ENCODE measurements at places on chromosomes 13 and 19.

DNA sequence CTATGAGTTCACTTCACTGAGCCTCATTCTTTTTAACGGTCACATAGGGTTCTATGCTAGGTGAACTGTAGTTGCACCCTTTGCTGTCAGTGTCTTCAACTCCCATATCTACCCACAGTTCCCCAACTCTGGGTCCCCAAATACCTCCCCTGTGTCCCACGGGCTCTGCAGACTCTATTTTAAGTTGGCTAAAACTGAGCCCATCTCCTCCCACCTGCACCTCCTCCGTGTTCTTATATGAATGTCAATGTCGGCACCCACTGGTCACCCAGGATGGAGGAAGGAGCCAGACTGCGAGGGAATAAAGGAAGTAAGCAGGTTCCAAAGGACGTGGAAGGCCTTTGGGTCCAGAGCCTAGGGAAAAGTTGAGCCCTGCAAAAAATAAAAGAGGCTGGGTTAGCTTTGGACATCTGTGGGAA, 802 bp upstream of the PIN1 start:
- DNase-seq: no peak

DNA sequence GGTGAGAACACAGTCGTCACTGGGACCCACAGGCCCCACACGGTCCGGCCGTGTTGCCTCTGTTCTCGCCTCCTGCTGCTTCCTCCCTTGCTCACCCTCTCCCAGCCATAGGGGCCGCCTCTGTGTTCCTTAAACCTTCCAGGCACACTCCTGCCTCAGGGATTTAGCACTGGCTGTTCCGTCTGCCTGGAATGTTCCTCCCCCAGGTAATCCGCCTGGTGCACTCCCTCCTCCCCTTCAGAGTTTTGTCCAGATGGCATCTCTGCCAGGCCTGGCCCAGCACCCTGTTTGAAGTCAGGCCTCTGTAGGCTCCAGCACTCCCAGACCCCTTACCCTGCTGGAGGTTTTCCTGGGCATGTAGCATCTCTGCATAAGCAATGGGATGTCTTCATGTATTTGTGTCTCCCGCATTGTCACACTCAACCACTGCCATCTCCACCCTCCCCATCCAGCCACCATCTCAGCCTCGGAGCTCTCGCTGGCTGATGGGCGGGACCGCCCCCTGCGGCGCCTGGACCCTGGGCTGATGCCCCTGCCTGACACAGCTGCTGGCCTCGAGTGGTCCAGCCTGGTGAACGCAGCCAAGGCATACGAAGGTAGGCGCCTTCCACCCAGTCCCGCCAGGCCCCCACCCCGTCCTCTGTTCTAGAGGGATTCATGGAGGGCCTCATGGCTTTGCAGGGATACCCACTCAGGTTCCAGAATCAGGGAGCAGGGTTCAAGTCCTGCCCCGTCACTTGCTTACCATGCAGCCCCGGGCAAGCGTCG, 25.9 kb downstream of the DPF1 start:
- no peak for DNase-seq

GRCh38 chr13:41654796-41655195, 197.4 kb downstream of the RGCC start:
- DNase-seq: no peak

DNA sequence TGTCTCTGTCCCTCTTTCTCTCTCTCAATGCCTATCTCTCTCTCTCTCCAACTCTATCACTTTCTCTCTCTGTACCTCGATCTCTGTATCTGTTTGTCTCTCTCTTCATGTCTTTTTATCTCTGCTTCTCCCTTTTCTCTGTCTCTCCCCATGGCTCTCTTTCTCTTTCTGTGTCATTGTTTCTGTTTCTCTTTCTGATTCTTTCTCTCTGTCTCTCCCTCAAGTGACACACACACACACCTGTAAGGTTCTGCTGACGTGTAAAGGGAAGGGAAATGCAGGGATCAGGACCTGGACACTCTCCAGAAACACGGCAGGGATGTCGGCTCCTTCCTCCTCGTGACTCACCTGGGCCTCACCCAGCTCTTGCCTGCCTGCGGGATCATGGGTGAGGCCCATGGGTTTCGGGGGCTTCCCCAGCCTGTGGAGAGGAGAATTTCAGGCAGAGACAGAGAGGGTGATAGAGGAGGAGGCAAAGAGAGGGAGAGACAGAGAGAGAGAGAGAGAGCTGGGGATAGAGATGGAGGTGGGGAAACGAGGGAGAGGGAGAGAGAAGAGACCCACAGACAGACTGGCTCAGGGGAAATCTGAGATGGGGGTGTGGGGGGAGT, 5.4 kb upstream of the PLAUR start:
- no peak for DNase-seq

- no peak for DNase-seq
Measured at GRCh38 chr13:91154558-91155353, 192.7 kb upstream of the MIR17HG start.

- DNase-seq: no peak
Measured at GRCh38 chr13:78364711-78365110, 238.6 kb downstream of the POU4F1 start.

DNA sequence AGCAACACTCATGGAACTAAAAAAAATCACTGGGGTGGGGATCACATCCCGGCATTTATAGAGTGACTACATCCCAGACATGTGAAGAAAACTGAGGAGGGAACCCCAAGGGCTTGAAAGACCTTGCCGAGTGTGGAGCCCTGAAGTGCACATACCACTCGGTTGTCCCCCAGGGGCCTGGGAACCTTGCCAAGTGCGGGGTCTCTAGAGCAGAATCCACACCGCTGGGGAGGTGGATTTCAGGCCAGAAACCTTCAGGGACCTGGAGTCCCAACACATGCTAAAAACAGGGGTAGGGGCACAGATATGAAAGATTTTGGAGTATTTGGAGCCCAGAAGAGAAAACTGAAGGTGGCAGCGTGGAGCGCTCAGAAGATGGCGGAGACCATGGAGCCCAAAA, 35.2 kb downstream of the ERICH4 start:
- no peak for DNase-seq

DNA sequence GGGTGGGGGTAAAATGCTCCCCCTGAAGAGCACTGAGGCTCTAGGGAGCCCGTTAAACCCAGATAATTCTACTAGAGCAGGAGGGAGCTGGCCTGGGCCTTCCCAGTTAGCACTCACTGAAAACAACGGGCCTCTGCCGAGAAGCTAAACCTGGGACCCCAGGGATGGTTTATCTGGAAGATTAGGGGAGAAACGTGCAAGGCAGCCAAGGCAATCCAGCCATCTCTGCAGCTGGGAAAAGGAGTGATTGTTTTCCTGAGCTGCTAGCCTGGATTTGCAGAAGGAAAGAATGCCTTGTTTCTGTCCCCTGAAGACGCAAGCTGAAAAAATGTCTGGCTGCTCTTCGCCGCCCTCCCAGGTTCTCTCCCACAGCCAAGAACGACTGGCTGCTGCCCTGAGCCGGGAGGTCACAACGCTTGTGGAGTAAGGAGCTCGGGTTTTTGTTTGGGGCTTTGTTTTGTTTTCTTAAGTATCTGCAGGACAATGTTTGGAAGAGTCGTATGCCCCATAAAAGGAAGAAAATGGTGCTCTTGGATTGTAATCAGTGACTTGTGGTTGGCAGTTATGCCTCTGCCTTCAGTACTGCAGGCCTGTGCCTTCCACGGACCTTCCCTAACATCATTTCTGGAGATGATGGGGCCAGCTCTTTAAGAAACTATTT, 31.5 kb downstream of the COL4A2 start:
- no peak for DNase-seq

DNA sequence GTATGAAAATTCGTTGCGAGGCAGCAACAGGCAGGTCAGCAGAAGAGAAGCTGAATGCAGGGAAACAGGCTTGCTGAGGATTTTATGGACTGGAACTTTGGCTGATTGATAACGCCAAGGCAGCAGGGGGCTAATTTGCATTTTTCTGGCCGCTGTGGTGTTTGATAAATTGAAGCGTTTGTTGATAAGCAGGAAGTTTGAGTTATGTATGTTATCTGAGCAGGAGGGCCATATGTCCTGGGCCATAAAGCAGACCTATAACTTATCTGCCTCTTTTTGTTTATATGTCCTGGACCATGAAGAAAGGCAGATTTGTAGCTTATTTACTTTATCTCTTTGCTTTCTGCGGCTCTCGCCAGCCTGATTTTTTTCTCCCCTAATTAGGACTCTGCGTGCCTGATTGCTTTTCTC, 65.9 kb downstream of the ZNF627 start:
- no peak for DNase-seq

Measured in amygdala (tissue), 56 donors.